Fibroblast of villous mesenchyme (primary cell): ENCODE measurements at places on chromosomes 4 and X. TPM values are rescaled to one million over a fixed set of nuclear protein-coding genes. Genes with fewer than 3 reads are reported as not detected.

DNA sequence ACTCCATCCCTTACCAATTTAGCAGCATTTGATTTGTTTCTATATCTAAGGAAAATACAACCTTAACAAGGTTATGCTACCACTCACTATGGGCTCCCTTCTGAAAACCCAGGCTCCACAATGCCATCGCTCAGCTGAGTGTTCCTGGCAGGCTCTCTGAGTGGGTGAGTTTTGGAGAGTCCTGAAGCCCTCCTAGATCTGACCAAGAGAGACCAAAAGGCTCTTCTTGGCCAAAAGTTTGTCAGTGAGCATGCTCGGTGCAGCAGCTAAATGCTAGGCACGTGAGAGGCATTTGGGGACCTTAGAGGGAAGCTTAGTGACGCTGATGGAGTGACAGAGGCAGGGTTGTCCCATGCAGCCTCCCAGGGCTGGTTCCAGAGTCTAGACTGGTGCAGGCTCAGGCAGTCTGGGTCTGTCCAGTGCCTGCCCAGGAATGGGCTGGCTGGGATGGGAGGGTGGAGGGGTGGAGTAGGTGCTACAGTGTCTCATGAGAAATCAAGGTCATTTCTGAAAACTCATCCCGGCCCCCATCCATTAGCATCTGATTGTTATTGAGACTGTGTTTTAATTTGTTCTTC, 346.8 kb downstream of the NR3C2 start:
- DNase-seq, result no peak

GRCh38 chr4:72448231-72448630, 120.8 kb downstream of the ADAMTS3 start:
- DNase-seq, result no peak

GRCh38 chr4:173005912-173006633, 162.5 kb upstream of the GALNT7 start:
- DNase-seq, result no peak

GRCh38 chr4:3471886-3472285, 8.8 kb downstream of the DOK7 start:
- DNase-seq, result no peak

- peak; percentile 48 for DNase-seq
Observed at GRCh38 chr4:182478475-182478874, 235.3 kb downstream of the TENM3 start.

Gene ATP11C
- total RNA-seq, result 56.0 and 81.6 TPM in 2 replicates
